H9 (cell line): ENCODE measurements at places on chromosomes 16 and 17.
A peak's percentile ranks its signal among the peaks of the same experiment; 100 is the strongest.

GRCh38 chr16:11670171-11671131, 2.2 kb downstream of the SNN start:
- no peak for DNase-seq

DNA sequence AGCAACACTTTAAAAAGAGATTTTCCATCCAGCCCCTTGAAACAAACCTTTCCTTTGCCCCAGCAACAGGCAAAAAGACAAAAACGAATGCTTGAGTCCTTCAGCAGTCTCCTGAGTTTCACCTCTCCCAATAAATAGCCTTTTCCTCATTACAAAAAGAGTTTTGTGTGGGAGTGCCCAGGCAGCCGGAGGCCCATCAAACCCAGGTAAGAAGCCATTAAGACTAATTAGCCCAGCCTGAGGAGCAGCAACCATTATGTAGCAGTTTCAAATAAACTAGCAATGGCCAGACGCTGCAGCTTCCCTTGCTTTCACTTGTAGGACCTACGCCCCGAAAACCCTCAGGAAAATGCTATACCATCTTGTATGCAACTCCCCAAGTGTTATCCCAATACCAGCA, 15.6 kb downstream of the GAS7 start:
- no peak for DNase-seq

- no peak for DNase-seq
These were observed 11.4 kb downstream of the SF3B3 start for GRCh38 chr16:70534971-70535370.

- DNase-seq, result no peak
These were observed 21.0 kb upstream of the SEC14L1 start for GRCh38 chr17:77119668-77120301.

DNA sequence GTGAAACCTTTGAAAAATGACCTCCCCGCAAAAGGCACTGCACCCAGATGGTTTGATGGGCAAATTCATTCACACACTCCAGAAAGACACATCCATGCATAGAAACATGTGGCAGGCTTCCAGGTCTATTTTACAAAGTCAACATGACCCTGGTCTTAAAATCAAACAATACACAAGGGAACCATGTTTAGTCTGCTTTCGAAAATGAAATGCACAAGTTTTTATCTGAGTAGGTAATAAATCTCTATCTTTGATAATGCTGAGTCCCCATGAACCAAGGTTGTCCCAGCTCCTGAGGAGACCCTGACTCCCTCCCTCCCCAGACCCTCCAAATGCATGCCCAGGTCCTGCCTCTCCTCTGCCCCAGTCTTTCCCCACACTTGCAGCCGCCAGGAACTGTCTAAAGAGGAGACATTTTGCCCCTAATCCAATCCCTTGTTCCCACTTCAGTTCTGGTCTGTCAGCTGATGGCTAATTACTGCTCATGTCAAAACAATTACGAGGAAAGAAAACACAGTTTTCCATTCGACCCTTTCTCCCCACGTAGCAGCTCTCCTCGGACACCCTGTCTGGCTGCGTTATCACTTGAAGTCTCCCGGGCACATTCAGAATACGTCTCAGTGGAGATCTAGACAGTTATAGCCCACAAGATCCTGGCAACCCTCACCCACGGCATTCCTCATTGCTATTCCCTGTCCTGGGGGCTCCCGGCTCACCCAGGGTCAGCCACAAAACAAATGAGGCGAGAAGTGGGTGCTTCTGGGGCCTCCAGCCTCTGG, 68.8 kb upstream of the RCVRN start:
- no peak for DNase-seq

- DNase-seq, result no peak
These were observed 24.5 kb upstream of the DUSP14 start for GRCh38 chr17:37465069-37465616.

DNA sequence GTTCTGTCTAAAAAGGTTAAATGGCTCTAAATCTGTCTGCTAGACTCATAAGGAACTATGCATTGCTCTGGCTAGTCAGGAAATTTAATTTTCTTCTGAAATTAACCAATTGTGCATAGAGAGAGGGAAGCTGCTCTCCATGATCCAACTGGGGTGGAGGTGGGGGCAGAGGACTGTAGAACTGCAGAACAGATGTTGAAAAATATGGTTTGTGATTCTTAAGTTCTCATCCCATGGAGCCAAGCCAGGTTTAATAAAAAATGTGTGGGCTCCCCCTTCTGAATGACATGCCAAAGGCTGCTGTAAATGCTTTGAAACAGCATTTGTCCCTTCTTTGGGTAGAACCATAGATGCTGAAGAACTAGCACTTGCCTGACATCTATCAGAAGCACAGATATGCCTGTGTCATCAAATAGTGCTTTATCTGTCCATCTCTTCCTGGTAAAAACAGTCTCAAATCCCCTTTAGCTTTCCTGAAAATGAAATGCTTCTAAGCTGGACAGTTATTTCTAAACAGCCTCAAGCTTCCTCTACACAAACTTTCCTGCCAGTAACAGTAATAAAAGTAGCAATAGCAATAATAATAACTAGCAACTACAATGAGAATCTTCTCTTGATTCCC, 221.4 kb downstream of the CDH8 start:
- no peak for DNase-seq

DNA sequence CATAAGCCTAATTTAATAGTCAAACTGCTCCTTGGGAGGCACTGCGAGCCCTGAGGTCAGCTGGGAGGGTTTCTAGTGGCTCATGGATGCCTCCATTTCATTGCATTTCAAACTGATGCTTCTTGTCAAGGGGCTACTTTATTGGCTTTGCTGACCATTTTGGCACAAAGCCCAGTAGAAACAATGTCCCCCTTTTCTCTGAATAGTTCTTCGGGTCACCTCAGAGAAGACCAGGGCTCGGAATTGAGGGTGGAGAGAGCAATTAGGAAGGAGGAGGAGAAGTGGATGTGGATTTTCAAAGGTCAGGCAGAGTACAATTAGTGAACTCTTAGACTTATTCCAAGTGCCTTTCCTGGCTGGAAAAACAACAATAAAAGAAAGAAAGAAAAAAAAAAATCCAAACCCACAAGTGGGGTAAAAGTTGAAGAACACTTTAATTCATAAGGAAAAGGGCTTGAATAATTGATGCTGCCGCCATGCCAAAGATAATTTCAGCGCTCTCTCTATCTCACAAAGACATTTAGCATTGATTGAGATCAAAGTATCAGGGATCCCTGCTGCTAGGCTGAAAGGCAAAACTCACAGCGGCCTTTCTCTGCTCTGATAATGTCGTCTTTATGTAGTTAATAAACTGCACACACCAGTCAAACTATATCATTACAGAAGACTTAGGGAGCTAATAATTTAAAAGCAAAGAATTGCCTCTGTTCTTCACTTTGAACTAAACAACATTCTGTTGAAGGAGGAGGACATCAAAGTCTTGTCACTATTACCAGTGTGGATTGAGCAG, 122.7 kb downstream of the RGS9 start:
- DNase-seq, result no peak

DNA sequence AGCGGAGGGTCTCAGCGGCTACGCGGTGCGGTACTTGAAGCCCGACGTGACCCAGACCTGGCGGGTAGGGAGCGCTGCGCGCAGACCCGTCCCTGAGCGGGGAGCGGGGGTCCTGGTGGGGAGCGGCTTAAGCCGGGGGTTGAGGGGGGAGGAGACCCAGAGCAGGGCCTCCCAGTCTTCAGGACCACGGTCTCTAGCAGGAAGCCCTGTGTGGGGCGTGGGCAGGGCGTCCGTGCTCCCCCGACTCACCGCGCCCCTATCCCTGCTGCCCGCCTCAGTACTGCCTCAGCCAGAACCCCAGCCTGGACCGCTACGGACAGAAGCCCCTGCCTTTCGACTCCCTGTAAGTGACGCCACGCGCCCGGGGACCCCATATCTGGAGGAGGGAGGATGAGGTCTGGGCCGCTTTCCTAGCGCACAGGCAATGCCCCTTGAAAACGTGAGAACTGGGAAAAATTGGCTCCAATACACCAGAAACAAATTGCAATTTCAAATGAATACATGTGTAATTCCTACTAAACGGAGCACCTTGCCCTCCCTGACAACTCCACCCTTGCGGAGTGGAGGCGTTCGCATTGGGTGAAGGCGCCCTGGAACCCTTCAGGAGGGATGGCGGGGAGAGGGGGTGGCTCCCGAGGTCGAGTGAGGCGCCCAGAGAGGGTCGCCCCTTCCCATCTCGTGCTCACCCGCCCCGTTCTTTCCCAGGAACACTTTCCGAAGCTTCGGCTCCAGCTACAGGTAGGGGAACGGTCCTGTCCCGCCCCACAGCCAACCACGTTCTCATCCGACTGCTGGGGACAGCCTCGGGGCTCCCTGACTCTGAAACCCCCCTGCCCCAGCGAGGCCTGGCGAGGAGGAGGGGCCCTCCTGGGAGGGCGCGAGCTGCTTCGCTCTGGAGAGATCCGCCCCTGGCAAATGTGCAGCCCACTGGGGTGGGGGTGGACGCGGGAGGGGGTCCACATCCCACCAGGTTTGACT, 14.6 kb upstream of the CNGB1 start:
- peak; percentile 36 for DNase-seq

GRCh38 chr17:61403801-61404662, 4.4 kb downstream of the TBX2 start:
- peak; percentile 69 for DNase-seq

DNA sequence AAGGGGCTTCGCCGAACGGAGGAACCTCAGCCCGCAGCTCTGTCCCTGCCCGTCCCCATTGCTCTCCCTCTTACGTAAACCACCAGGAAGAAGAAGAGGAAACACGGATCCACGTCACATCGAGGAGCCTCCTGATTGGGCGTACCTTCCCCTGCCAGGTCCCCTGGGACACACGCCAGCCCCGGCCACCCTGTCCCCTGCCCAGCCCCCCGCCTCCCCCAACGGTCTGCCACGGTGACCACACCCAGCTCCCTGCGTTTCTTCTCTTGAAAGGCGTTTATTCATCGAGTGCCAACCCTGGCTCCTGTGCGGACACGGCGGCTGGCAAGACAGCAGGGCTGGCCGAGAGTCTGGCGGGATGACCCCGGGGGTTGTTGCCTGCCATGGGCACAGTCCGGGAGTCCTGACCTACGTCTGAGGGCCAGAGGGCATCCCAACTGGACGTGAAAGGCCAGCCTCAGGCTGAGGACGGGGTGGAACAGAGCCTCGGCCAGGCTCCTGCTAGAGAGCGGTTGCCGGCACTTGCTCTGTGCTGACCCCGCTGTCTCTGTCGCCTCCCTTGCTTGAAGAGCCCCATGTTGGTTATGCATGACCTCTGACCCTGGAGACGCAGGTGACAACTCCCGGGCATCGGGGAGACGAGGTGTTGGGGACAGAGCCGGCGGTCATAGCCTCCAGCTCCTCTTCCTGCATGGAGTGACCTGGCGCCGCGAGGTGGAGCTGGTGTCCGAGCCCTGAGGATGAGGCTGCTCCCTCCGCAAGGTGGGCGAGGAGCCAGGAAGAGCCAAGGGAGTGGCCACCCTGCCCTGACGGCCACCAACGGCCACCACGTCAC, 40.5 kb upstream of the ACSF3 start:
- DNase-seq, result no peak

DNA sequence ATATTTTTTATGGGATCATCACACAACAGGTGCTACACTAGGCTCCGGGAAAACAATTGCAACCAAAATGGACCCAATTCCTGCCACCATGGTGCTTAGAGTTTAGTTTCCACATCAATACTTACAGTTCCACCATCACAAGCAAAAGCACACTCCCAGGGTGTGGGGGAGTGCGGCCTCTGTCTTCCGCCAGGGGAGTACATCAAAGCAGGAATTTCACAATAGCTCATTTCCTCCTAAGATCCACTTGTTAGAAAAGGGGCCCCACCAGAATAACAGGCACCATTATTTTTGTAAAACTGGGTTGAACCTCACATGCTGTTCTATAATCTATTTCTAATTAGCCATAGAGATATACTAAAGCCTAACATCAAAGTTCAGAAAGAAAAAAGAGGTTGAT, 44.3 kb upstream of the PSMD7 start:
- DNase-seq, result no peak

DNA sequence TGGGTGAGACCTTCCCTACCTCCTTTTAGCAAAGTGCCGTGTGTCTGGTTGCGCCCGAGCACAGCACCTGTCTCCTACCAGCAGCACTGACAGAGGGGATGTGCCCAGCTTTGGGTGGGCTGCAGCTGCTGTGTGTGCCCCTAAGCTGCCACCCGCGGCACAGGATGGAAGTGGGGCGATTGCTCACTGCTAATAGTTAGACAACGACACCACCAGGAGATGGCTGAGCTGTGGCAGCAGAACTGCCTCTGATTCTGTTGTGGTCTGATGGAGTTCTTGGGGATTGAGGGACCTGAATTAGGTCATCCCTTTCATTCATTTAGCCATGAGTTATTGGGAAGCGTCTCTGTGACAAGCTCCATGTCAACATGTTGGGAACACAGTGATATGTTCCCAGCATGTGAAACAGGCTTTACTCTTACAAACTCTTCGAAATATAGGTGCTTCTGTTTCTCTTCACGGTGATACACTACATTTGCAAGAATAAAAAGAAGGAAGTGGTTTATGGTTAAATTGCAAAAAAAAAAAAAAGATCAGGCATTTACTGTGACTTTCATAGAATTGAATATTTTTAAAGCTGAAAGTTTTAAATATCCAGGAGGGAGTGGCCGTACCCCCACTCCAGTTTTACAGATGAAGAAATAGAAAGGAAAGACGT, 184.4 kb downstream of the MAF start:
- no peak for DNase-seq

DNA sequence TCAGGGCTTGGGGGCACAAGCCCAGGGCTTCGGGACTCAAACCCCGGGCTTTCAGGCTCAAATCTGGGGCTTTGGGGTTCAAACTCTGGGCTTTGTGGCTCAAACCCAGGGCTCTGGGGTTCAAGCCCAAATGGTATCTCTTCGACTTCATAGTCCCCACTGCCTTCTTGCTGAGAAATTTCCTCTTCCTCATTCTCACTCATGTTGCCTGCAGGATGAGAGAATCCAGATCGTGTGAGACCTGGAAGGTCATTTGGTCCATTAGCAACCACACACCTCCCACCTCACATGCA, 576 bp downstream of the ZNF768 start:
- DNase-seq, result no peak

DNA sequence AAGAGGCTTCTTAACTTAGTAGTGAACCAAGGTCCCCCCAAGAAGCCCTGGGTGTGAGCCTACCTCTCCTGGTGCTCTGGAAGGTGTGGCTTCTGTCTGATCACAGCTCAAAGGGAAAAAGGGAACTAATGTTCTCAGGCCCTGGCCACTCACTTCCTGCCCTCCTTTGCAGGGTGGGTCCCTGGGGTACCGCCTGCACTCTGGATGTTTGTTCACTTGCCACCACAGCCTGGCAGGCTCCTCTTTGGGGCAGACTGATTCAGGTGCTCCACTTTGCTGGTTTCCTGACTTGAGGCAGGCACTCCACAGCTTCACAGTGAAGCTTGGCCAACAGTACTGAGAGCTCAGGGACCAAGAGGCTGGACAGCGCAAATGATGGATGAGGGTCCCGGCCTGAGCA, 5.9 kb upstream of the MYO15A start:
- no peak for DNase-seq

GRCh38 chr16:79042886-79043285, 557.7 kb downstream of the MAF start:
- no peak for DNase-seq
